ENCODE measurements at places on chromosomes 6 and 20.

GRCh38 chr20:38755324-38755910 lies 7.2 kb downstream of the ACTR5 start:
- DNase-seq, result no peak

DNA sequence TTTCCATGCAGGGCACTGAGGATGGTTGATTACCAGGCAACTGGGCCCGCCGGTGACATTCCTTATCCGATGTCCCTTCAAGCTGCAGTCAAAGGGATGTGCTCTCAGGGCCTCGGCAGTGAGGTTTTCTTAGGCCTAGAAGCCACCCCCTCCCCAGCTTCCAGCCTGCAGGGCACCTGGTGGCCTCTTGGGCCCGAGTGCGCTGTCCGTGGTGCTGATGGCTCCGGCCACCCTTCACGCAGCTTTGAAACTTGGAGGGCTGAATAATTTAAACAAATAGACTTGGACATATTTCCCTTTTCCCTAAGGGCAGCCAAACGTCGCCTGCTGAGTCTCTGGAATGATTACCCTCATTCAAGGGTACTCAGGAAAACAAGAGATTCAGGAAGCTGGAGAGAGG lies 8.9 kb upstream of the MLN start:
- DNase-seq, result no peak

DNA sequence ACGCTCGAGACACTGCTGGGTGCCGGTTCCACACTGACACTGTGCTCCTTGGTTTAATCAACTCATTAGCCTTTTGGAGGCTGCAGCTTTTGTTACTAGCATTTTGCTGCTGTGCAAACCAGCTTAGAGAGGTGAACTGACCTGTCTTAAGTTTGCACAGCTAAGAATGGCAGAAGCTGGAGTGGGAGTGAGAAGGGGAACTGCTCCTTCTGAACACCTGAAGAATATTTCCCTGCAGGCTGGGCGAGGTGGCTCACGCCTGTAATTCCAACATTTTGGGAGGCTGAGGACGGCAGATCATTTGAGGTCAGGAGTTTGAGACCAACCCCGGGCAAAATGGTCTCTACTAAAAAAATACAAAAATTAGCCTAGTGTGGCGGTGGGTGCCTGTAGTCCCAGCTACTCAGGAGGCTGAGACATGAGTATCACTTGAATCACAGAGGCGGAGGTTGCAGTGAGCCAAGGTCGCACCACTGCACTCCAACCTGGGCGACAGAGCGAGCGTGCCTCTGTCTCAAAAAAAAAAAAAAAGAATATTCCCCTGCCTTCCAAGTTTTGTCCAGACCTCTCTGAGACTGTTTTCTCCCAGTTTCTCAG lies 5.0 kb downstream of the CEBPB start:
- no peak for DNase-seq

GRCh38 chr20:39259010-39259803 lies 297.1 kb downstream of the DHX35 start:
- DNase-seq, result no peak

DNA sequence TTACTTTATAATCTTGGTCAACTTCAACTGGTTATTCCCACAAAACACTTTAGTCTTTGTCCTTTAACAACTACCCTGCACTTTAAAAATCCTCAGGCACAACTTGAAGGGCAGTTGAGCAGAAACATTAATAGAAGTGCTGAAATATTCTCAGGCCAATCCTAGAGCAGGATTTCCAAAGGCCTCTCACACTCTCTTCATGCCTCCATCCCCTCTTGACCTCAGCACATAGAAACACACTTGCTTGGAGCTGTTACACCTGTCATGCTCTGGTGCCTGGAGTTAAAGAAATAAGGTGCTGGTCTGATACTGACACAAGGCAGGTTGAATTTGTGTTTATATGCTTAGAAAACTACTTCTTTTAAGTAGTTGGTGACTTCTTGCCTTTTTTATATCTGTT lies 618.8 kb upstream of the POU3F2 start:
- DNase-seq, result no peak

DNA sequence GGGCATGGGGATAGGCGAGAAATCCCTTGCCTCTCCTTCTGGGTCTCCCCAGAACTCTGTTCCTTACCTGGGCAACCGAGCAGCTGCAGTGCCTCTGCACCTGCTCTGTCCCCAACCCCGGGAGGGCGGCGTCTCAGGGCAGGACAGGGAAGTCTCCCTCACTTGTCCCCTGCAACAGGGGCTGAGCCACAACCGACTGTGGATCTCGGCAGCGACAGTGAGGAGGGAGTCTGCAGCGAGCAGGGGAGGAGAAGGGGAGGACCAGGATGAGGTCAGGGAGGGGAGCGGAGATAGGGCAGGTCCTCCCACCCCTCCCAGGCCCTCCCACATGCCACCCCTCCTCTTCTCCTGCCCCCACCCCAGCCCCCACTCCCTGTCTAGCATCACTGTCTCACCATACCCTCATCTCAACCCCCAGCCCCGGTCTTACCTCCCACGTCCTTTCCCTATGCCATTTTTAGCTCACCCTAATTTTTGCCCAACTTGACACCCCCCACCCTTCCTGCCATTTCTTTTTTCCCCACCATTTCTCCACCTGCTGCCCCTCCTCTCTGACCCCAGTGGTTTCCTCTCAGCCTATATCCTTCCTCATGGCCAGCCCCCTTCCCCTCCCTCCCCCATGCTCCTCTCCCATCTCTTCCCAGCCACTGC lies at the start of gene TNXB:
TNXB (minus strand) TSS at position 225 of the 651 bp plus-strand sequence. CDS start 11,140 bp downstream, outside the sequence.
- no peak for DNase-seq

DNA sequence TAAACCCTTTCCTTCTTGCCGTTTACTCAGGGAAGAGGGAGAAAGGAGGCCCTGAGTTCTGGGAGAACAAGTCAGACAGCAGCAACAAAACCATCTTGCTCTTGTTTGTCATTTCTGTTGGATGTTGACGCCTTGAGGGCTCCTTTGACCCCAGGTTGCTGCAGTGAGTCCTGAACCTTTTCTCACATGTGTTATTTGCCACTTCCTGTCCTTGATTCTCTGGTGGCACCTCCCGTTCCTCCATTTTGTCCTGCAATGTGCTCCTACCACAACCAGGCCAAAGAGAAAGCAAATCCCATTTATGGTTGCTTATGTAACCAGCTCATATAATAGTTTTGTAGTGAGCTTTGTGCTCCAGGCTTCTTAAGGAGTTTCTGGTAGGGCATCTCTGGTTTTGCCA lies 66.6 kb upstream of the ADGRF4 start:
- DNase-seq, result no peak

- DNase-seq, result no peak
Measured at GRCh38 chr6:107965746-107966145, 7.7 kb upstream of the SEC63 start.

GRCh38 chr20:63060057-63060991 lies 53.6 kb upstream of the BHLHE23 start:
- DNase-seq, result no peak

- no peak for DNase-seq
Measured at GRCh38 chr6:14035071-14035847, 82.3 kb upstream of the CD83 start.

GRCh38 chr6:130113201-130113710 lies 94.9 kb downstream of the L3MBTL3 start:
- DNase-seq, result no peak

- DNase-seq, result no peak
Measured at GRCh38 chr20:57648878-57649616, 28.8 kb upstream of the ZBP1 start.

GRCh38 chr6:111171577-111172400 lies 84.5 kb downstream of the SLC16A10 start:
- no peak for DNase-seq

DNA sequence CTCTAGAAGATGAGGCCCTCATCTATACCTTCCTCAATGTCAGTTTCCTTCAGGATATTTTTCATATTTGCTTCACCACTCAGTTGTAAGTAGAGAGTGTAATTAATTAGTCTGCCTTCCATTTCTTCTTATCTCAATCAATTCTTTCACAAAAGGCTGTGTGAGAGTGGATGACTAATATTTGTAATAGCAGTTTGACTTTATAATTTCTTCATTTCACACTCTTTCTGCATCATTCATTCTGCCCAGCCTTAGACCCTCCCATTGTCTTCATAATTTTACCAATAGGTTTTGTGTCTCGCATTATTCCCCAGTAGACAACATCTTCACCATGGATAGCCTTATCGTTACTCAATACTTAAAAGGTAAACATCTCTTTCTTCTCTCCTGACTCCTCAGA lies 1239.3 kb upstream of the MAP3K7 start:
- DNase-seq, result no peak

- no peak for DNase-seq
Measured at GRCh38 chr20:41358230-41358629, 8.4 kb downstream of the EMILIN3 start.

GRCh38 chr20:24165301-24166122 lies 176.9 kb upstream of the GGTLC1 start:
- DNase-seq, result no peak

DNA sequence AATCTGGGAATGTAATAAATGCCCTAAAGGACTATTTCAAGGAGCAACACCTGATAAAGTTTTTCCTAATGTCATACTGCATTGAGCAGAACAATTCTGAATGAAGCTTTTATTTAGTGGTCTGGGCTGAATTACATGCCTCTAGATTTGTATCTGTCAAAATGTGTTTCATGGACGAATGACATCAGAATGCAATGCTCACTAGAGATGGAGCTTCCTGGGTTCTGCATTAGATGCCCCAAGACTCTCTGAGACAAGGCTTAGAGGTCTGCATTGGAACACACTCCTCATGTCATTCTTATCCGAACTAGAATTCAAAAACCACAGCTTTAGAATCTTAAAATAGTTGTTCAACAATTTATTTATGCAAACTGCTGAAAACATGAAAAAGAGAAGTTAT lies 62.0 kb downstream of the SYNE1 start:
- no peak for DNase-seq

DNA sequence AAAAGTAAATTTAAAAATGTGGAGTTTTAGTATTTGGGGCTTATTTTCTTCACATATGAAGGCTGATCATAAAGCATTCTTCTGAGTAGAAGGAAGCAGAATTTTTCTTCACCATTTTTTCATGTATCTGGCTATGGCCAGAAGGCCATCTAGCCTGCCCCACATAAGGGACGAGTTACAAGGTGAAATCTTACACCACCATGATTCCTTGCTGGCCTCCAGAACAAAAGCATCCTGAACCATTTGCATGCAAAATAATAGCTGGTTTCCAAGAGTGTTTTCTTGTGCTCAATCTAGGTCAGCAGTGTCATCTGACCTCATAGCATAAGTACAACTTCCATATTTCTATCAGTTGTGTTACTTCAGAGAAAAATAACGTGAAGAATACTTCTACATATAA lies 93.1 kb downstream of the BMP5 start:
- DNase-seq, result no peak

GRCh38 chr6:41334482-41335040 lies 847 bp upstream of the NCR2 start:
- no peak for DNase-seq

- no peak for DNase-seq
Measured at GRCh38 chr6:138289739-138290138, 71.4 kb upstream of the PBOV1 start.

DNA sequence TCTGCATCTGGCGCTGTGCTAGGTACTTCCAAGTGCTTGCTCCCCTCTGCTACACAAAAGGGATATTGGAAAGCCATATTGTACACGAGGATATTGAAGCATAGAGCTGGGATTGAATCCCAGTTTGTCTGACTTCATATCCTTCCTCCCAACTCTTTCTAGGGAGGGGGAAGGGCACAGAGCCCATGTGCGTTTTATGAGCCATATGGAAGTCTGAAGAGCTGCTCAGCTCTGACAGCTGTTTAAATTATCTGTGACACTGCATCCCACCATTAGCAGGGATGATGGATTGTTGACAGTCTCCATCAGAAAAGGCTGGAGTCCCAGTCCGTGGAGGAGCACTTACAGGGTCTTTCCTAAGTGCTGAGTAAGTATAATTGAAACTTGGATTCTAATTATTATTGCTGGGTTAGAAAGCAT lies 18.4 kb downstream of the TIAM2 start:
- peak; percentile 4 for DNase-seq

- no peak for DNase-seq
Measured at GRCh38 chr6:80319196-80319595, 212.7 kb downstream of the BCKDHB start.

DNA sequence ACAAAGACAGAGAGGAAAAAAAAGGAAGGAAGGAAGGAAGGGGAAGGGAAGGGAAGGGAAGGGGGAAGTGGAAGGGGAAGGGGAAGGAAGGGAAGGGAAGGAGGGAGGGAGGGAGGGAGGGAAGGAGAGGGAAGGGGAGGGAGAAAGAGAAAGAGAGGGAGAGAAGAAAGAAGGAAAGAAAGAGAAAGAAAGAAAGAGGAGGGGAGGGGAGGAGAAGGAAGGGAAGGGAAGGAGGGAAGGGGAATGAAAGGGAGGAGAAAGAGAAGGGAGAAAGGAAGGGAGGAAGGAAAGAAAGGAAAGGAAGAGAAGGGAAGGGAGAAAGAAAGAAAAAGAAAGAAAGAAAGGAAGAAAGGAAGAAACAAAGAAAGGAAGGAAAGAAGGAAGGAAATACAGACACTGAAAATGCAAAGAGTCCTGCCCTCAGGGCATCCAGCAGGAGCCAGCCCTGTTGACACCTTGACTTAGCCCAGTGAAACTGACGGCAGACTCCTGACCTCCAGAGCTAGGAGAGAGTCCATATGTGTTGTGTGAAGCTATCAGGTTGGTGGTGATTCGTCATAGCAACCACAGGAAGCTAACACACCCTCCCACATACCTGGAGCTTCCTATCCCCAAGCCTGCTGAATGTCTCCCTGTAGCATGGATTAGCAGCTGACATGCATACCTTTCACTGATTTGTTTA lies 58.7 kb upstream of the SULF2 start:
- no peak for DNase-seq

GRCh38 chr20:8115436-8115835 lies 16.6 kb upstream of the PLCB1 start:
- DNase-seq, result no peak

- DNase-seq, result no peak
Measured at GRCh38 chr6:136612666-136613389, 62.6 kb upstream of the MAP7 start.

- DNase-seq, result no peak
Measured at GRCh38 chr6:111823831-111824607, 49.2 kb downstream of the FYN start.

DNA sequence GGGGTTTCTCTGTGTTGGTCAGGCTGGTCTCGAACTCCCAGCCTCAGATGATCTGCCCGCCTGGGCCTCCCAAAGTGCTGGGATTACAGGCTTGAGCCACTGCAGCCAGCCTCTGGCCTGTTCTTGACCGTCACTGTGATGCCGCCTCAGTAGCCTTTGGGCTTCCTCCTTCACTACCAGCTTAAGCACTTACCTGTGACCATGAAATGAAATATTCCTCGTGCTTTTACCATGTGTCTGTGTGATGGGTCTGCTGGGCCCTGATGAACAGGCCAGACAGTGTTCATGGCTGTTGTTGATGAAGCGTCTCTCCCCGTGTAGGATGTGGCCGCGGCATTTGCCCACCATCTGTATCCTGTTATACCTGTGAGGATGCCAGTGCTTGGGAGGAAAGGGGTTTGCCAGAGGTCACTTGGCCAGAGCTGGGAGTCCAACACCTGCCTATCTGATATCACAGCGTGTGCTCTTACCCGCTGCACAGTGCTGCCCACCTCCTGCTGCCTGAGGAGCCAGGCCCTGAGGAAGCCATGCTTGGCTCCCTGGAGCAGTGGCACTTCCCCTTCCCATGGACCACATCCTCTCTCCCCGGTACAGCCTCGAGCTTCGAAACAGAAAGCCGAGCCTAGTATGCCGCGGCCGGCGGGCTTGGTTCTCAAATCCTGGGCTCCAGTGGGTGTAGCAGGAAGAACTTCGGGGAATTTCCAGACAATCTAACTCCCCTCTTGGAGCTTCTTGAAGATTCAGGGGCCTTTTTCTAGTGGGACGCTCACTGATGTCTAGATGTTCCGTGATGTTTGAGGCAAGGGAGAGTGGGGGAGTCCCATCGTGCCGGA lies 167.9 kb downstream of the ZDHHC14 start:
- DNase-seq, result no peak
